ENCODE measurements at places on chromosomes 2 and 18.

DNA sequence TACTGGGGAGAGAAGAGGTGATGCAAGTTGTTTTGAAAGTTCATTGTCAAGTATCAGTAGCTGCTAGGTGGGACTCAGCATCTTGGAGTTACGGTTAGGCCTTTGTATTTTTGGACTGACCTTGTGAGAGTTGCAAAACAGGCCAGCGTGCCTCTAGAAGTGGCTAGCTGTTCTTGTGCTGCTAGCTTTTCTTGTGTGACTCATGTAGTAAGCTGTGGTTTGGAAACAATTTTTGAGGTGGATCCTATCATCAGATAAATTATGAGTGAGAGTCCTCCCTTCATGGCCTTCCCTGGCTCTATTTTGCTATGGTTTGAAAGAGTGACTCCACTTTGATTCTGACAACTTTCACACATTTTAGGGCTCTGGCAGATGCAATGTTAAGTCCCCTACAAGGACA, 409.2 kb upstream of the HS6ST1 start:
- DNase-seq, result no peak

DNA sequence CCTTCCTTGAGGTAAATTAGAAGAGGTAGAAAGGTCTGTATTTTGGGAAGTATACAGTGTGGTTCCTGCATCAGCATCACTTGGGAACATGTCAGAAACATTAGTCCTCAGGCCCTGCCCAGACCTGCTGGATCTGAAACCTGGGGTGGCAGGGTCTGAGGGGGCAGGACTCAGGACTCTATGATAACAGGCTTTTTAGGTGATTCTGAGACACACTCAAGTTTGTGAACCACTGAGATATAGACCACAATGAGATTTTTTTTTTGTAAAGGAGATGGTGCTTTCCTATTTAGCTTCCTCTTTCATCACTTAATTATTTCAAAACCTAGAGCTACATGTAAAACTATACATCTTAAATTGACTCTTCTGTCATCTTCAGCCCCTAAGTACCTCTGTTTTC, 262.7 kb upstream of the SPOPL start:
- DNase-seq, result no peak

GRCh38 chr2:141557329-141558095, 573.3 kb downstream of the LRP1B start:
- DNase-seq, result no peak

- DNase-seq, result no peak
These were observed 264.4 kb downstream of the AFF3 start for GRCh38 chr2:99877963-99878362.

DNA sequence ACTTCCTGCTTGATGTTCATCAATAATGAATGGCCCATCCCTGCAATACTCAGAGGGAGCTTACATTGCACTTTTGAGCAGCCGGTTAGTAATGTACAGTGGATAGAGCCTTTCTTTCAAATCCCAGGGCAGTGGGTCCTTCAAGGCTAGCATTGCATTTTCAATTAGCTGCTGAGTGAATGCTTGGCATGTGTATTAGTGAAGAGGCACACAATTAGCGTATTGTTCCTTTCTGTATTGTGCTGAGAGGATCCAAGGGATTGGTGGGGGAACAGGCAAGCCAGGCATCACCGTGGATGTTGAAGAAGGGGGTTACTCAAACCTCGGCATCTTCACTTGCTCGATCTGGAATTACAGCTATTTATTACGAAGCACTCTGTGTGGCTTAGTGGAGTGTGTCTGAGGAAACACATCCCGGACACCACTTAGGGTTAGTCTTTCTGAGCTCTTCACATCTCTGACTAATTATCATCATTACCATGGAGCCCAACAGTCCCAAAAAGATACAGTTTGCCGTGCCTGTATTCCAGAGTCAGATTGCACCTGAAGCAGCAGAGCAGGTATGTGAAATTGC, at the start of gene PPP1R1C:
Gene PPP1R1C, plus strand, starts transcription at position 222 of the 574 bp plus-strand sequence. Its CDS starts 258 bp downstream, at position 480.
- no peak for DNase-seq

DNA sequence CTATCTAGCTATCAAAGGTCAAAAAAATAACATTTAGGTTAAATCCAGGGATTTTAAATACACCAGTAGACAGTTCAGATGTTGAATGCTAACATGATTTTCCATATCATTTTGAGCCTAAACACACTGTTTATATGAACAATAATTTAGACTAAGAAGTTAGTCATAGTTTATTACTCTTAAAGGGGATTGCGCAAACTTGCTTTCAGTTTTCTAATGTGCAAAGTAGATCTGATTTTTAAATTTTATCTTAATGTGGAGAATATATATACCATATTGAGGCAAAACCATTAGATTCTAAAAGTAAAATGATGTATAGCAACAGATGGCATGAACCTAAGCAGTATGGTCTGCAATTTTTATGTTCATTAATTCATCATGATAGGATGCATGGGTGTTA, 76.6 kb downstream of the CDH7 start:
- DNase-seq, result no peak

GRCh38 chr2:237509905-237510304, 22.9 kb downstream of the MLPH start:
- no peak for DNase-seq

- DNase-seq, result no peak
These were observed 617.5 kb downstream of the NR4A2 start for GRCh38 chr2:155714983-155715382.

GRCh38 chr2:208608122-208608835, 201.7 kb downstream of the PTH2R start:
- DNase-seq, result no peak

DNA sequence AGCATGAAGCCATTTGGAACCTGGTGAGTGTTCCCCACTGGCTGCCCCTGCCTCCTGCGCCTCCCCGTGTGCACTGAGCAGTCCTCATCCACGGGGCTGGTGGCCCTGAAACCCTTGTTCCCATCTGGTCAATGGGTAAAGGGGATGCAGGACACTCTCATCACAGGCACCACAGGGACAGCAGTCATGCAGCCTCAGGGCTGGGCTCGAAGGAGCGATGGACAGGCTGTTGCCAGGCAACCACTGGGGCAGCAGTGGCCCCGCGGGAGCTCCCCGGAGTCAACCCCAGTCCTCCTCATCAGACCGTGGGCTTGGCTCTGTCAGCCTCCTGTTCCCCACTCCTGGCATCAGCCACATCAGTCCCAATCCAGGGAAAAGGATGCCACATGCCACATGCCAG, 509.5 kb downstream of the EIPR1 start:
- DNase-seq, result no peak

DNA sequence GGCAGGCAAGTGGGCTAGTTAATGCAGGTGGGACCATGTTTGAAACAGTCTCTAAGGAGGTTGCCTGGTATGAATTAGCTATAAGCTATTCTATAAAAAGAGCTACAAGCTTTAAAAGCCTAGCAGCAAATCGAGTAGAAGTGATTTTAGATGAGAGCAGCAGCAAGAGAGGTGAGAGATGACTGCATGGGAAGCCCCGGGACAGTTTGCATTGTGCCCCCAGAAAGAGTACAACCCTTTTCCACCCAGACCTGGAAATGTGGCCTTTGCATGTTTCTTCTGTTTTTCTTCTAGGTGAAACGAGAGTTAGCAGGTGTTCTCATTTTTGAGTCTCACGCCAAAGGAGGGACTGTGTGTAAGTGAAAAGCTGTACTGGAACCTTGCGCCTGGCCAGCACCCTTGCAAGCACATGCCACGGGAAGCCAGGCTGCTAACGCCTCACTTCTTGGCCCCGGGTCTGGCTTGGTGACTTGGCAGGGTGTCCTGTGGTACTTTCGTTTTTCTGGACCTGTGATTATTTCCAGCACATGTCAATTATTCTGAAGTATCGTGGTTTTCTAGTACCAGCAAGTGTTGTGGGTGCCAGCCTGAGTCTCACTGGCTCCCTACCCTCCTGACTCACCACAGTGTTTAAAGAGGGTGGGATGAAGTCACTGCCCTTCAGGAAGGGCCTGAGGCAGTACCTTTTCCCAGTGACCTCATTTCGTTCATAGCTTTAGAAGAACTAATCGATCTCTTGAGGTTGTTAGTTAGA, 90.3 kb upstream of the MAP3K20 start:
- no peak for DNase-seq

- DNase-seq, result no peak
These were observed 96.5 kb downstream of the NDUFA10 start for GRCh38 chr2:239928391-239929350.

GRCh38 chr2:235605312-235606003, 111.6 kb downstream of the AGAP1 start:
- DNase-seq, result no peak

DNA sequence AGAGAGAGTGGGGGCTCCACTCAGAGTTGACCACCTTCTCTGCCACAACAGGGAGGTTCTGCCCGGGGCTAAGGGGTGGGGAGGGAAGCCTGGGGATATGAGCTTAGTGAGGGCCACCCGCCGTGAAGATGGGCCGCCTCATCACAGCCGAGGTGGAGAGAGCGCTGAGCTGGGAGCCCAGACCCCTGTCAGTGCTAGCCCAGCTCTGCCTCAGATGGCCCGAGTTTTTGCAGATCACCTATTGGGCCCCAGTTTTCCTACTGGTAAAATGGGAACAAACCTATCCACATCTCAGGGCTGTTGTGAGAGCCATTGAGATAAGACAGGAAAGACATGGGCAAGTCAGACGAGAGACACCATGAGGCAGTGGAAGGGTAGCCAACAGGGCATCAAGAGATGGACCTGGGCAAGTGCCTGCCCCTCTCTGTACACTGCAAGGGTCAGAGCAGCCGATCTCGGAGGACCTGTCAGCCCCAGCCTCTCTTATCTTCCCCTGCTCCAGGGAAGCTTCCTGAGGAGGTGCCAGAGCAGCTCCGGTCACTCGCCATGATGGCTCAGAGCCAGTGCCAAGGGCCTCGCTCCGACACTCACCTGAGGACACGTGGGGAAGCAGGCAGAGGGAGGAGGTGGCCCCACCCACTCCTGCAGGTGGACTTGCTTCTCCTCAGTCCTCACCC, 88.9 kb downstream of the MCFD2 start:
- DNase-seq, result no peak

- no peak for DNase-seq
These were observed 445.7 kb upstream of the SLC14A2 start for GRCh38 chr18:45169610-45170009.

DNA sequence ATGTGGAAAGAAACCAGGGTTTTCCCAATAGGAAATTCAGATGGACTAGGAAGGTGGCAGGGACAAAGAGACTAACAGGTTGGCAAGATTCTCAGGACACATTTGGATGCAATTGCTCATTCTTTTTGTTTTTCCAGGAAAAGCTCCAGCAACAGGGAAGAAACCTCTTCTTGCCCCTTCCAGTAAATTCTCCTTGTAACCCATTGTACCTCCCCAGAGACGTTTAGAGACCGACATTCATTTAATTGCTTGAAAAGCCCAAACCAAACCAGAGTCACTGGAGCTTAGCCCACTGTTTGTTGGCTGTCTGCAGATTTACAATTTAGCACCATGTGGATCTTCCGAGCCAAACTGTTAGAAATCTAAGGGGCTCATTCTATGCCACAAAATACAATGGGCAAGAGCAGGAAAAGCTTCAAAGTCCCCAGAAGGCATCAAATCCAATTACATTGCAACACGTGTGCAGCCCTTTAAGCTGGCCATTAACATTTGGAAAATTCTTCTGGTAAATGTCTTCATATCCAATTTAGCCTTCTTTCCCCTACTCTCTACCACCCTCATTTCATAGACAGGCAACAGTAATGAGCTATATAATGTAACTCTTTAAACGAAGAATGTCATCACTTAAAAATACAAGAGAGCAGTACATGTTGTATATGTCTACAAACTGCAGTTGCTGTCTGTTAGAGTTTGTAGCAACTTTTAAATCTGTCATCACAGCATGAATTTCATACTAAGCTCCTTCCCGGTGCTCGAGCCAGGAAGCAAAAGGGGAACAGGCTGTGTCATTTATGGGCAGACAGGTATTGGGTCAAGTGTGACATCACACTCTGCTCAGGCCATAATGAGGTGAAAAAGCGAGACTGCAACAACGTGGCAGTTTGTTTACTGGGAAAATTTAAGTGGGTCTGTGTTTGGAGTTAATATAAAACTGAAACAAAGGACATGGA, 235.6 kb upstream of the HNRNPA3 start:
- no peak for DNase-seq

- peak; percentile 19 for DNase-seq
These were observed 1.3 kb downstream of the PTMA start for GRCh38 chr2:231709636-231709980.

GRCh38 chr2:142965443-142965842, 88.0 kb downstream of the KYNU start:
- DNase-seq, result no peak

DNA sequence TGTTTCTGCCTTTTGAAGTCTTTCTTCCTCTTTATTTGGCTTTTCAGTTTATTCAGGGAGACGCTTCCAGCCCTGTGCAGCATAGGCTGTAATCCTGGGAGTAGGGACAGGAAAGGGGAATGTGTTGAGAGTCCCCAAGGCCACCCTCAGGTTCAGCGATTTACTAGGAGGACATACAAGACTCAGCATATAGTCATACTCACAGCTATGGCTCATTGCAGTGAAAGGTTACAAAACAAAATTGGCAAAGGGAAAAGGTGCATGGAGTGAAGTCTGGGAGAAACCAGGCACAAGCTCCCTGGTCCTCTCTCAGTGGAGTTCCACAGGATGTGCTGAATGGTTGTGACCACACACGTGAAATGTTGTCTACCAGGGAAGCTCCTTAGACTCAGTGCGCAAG, 49.6 kb upstream of the ZNF638 start:
- no peak for DNase-seq

GRCh38 chr2:143384111-143384510, 254.9 kb downstream of the ARHGAP15 start:
- no peak for DNase-seq

DNA sequence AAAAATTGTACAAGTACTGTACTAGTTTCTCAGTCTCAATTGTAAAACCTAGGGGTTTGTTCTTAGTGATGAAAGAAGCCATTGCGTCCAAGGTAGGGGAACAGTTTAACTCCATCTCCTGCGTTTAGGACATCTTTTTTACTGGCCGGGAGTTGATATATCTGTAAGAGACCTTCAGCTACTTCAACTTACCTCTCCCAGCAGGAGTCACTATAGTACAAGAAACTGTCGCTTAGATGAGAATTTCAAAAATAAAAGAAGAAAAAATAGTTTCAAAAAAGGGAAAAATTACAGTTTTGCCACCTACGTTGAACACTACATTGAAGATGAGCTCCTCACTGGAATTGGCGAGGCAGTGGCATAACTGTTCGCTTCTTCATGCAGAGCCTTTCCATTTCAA, 122.7 kb downstream of the MAP3K20 start:
- no peak for DNase-seq

GRCh38 chr18:8625461-8626092, 16.3 kb downstream of the RAB12 start:
- DNase-seq, result no peak

- no peak for DNase-seq
These were observed 46.3 kb downstream of the ASB18 start for GRCh38 chr2:236217926-236218325.

GRCh38 chr2:95392730-95393455, 9.6 kb upstream of the FAHD2A start:
- no peak for DNase-seq

- DNase-seq, result no peak
These were observed 46.9 kb upstream of the CD28 start for GRCh38 chr2:203659331-203660049.

DNA sequence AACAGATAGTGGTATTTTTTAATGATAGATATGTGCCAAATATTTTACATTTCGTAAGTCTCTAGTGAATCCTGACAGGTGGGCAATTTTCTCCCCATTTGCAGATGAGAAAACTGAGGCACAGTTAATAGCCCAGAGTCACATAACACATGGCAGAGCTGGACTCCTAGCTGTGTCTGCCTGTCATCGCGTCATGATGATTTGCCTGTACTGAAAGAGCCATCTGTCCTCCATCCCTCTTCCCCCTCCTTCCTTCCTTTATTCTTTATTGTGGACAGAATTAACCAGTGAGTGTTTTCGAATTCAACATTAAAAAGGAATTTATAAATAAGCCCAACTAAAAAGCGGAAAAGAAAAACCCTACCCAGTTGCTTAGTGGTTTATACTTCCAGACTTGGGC, 3.2 kb downstream of the DNAJB2 start:
- DNase-seq, result no peak

Data from stimulated activated CD4-positive, alpha-beta T cell treated with anti-CD3 and anti-CD28 coated beads, TNF-alpha, amount 100 ng/mL, for 48 hours (primary cell).